Esophagus squamous epithelium (tissue), 5 donors: ENCODE measurements at places on chromosomes 3 and 15.
A peak's percentile ranks its signal among the peaks of the same experiment; 100 is the strongest.

DNA sequence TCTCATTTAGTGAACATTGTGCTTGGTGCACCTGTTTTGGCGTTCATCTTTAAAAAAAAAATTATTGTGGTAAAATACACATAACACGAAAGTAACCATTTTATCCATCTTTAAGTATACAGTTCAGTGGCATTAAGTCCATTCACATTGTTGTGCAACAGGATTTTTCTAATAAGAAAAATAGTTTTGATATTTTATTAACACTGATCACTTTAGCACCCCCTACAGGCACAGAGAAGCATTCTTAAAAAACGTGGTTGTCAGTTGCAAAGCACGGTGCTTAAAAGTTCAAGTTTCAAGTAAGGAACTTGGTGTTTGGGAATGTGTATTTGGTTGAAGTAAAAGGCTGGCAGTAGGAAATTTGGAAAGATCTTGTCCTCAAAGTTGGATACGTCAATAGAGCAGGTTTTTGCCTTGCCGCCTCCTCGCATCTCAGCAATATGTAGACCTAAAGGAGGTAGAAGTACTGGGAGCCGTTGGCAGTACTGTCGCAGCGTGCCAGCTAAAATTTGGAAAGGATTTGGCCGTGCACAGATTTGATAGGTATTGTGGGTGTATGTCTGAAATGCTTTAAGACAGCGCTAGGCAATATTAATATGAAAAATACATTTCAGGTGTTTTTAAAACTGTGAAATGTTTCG lies 110.4 kb downstream of the LRRC28 start:
- DNase-seq: no peak

GRCh38 chr3:162138509-162138908 lies 641.9 kb downstream of the OTOL1 start:
- DNase-seq: no peak

- peak; percentile 37 for DNase-seq
Observed at GRCh38 chr3:51682079-51682478, 11.0 kb downstream of the TEX264 start.

DNA sequence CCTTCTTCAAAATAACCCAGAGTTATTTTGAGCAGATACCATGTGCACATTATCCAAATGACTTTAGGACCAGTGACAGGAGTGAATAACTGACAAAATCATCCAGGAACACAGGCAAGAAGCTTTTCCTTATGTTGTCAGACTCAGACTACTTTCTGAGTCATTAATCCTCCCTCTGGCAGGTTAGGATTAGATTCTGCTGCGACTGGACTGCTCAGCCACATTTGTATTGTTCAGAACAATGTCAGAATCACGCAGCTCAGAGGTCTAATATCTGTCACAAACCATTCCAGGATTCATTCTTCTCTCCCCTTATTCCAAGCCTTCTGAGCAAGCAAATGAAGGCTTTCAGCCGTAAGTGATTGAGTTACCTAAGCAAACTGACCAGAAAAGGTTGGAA lies 34.8 kb upstream of the FAM174B start:
- DNase-seq: no peak

DNA sequence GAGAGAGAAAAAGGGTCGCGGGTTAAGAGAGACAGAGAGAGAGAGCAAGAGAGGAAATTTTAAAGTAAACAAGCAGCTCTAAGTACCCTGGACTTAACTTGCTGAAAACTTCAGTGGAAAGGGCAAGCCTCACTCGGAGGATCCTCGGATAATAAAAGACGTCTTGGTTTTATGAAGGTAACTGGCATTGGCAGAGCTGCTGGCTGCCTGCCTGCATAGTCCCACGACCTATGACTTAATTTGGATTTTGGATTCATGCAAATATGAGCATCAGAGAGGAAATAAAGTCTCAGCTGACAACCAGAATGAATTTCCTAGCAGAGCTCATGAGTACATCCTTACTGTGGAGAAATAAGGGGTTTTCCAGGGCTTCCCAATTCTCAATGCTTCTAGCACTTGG lies 95.1 kb upstream of the PDZRN3 start:
- no peak for DNase-seq

DNA sequence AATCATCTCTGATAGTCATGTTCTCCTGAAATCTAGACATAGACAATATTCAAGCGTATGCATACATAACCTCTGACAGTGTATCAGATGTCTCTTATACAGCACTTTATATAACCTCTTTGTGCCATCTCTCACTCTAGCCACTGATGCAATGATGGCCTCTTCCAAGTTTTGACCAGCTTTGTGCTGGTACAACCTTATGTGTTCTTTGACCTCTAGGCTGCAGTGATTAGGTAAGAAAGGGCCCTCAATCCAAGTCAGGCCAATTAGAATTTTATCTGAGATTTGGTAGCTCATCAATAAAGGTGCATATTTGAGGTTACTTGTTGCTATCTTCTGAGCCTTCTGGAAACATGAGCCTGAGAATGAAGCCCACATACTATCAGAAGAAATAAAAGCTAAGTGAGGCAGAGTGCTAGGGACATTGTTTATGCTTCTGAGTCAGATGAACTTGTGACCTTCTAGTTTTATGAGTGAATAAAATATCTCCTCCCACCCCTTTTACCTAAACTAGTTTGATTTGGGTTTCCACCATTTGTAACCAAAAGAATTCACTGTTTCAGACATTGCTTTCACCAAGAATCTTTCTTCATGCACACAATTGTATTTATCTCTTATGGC lies 283.2 kb upstream of the SUCLG2 start:
- DNase-seq: no peak

- DNase-seq: no peak
Observed at GRCh38 chr15:45468294-45468693, 54.3 kb downstream of the SLC30A4 start.

DNA sequence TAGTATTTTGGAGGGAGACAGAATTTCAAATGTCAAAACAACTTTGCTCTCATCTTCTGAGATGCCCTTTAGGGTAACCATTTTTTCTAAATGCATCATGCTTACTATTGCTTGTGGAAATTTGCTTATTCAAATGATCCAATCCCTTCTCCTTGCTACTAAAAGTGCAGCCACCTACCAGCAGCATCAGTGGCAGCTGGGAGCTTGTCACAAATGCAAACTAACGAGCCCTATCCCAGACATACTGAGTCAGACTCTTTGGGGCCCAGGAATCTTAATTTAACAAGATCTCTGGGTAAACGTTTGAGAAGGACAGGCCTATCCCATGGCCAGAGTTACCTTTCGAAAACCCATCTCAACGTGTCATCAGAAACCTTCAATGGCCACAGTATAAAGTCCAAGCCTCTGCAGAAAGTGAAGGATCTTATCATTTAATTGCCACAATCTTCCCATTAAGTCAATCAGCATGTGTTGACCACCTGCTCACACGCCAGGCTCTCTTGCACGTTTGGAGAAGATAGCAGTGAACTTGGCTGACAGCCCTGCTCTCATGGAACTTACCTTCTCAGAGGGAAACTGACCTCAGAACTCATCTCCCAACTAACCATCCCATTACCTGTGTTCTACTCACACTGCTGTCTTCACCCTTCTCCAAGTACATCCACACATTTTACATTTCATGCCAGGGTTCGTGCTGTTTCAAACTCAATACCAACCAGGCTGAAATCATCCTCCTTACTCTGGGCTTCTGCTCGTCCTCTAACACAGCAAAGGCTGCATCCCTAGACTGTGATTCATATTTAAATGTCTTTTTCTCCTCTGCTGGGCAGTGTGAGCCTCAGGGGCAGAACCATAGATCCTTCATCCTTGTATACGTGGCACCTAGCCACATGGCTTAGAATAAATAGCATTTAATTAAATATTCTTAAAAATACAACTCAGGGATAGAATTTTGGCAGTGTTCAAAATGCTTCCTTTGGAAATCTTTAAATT lies 24.8 kb upstream of the VGLL4 start:
- no peak for DNase-seq

DNA sequence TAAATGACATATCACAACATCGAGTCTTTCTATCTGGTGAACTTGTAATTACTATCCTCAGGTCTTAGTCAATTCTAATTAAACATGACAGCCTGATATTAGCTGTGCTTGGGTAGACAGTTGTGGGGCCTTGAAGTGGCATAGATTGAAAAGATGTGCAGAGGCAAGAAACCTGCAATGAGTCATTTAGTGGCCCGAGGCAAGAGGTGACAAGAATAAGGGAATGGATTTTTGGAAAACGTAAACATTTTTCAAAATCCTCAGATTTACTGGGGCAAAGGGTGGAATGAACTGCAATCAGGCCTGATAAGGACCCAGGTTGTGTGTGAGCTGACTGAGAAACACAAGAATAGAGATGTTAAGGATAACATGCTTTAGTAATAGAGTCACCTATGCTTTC lies 29.5 kb upstream of the ULK4 start:
- no peak for DNase-seq

- DNase-seq: no peak
Observed at GRCh38 chr3:52986049-52986448, 59.8 kb downstream of the SFMBT1 start.

DNA sequence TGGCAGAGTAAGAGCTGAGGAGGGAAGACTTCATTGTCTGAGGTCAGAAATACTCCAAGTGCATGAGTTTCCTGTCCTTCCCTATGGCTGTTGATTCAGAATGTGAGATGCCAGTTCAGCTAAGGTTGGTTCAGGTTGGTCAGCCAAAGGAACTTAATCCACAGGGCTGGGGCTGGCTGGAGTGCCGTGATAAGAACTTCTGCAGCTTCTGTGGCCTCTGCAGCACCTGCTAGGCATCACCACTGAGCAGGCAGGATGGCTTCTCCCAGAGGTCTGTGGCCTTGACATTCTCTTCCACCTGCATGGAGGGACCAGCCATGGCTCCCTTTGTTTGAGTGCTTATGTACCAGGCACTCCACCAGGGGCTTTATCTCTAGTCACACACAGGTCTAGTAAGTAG lies 109.5 kb upstream of the PLXNA1 start:
- DNase-seq: no peak

GRCh38 chr15:44810237-44810636 lies 73.9 kb downstream of the TRIM69 start:
- DNase-seq: no peak

GRCh38 chr3:65642883-65643282 lies 395.8 kb downstream of the MAGI1 start:
- DNase-seq: no peak

- DNase-seq: no peak
Observed at GRCh38 chr3:34150992-34151391, 352.6 kb downstream of the PDCD6IP start.

DNA sequence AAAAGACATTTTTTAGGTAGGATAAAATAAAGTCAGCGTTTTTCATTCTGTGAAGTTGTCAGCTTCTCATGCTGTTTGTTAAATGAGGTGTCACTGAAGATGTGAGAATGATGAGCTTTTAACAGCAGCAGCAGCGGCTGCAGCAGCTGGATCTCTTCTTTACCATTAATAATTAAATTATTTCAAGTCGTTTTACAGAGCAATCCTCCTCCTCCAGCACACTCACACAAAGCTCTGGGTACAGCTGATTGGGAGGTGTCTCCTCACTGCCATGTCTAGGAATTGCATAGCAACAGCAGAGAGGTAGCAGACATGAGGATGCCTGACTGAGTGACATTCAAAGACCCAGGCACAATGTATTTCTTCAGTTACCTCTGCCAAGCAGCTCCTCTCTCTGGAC lies 46.7 kb upstream of the PLAAT1 start:
- no peak for DNase-seq

GRCh38 chr15:42338500-42338899 lies 20.8 kb upstream of the CAPN3 start:
- DNase-seq: no peak

DNA sequence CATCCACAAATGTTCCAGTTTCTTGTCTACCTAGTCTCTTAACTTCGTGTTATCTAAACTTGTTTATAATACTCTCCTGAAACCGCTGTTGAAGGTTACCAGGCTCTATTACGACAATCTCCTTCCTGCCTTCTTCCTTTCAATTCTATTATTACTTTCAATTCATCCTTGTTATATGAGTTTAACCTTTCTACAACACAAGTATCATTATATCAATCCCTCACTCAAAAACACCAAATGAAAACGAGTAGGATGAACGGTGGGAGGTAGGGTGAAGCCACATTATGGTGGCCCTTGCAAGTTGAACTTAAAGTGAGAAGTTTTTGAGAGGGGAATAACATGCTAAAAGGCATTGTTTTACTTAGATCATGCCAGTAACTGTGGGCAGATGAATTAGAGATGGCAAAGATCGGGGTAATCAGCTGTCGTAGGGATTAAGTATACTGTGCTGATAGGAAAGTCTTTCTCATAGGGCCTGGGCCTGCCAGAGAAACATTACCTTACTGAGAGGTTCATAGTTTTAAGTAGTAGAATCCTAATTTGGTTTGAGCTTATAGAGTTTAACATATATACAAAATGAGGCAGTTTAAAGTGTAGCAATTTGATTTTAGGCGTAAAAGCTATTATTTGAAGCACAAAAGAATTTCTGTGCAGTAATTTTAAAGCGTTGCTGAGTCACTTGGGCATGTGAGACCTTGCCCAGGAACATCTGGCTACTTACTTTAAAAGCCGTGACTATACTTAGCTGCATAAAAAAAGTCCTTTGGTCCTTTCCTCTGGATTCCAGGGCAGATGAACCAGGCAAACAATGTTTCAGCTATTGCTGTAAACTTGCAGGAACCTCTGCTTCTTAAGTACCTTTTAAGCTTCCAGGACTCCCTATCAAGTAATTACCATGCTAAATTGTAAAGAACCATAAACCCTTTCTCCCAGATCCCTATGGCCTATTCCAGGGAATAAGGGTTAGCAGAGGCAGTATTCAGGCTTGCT lies 3.3 kb upstream of the CEP97 start:
- DNase-seq: no peak

- no peak for DNase-seq
Observed at GRCh38 chr15:32730677-32731654, 13.2 kb downstream of the GREM1 start.

DNA sequence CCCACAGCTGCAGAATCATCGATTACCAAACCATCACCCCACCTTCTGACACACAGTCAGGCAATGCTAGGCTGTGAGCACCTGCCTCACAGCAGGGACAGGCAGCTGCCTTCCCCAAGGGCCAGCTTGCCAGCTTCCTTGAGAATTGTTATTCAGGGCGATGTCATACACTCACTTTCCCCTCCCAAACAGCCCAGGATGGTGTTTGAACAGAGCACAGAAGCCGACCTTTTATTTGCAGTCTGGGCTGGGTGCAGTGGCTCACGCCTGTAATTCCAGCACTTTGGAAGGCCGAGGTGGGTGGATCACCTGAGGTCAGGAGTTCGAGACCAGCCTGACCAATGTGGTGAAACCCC lies 84.5 kb upstream of the HERC1 start:
- DNase-seq: no peak

DNA sequence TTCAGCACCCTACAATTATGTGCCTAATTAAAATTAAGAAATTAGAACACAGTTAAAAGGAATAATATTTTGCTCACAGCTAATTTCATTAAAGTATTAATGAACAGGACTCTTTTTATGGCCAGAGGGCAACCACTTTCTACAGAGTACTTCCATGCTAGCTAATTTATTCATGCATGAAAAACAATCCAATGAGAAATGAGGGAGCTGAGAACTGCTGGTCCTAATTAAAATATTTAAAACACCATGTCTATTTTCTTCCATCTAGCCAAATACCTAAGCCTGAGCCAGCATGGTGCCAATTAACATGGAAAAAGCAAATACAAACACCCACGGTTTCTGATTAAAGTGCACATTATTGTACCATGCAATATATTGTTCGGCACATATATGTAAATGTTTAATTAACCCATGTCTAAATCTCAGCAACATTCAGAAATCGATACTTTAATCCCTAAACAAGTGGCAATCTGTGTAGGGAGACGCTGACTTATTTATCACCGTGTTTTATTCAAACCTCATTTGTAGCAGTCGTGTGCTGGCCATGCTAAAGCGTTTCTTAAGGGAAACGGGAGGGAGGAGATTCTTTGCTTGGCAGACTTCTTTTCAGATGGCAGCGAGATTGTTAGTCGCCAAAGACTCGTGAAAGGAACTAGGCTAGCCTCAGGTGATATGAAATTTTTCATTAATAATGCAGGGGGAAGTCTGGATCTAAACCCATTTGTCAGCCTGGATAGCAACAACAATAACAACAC lies 193.5 kb downstream of the ANXA2 start:
- no peak for DNase-seq
